ENCODE measurements at places on chromosomes 12 and 14.

DNA sequence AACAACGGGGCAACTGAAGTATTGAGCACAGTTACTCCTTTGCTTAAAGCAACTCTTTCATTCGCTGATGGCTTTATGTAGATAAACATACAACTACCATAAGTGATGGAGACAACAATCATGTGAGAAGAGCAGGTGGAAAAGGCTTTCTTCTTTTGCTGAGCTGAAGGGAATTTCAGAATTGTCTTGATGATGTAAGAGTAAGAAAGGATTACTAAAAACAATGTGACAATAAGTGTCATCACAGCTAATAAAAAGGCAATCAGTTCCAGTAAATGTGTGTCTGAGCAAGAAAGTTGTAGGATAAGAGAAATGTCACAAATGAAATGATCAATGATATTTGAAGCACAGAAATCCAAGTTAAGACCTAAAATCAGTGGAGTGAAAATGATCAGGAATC lies 647 bp downstream of the OR6C70 start:
- DNase-seq, result no peak

DNA sequence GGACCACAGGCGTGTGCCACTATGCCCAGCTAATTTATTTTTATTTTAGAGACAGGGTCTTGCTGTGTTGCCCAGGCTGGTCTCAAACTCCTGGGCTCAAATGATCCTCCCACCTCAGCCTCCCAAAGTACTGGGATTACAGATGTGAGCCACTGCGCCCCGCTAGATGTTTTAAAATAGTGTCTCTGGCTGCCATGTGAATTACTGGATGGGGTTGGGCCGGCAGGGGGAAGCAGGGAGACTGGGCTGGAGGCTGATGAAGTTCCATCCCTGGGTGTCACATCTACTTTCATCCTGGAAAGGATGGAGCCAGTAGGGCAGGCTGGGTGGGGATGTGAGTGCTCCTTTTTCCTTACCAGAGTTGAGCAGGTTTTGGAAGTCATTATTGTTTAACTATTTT lies 46.1 kb downstream of the DNAH10 start:
- DNase-seq, result no peak

GRCh38 chr14:49892301-49892635 lies 614 bp upstream of the ARF6 start:
- peak; percentile 70 for DNase-seq

DNA sequence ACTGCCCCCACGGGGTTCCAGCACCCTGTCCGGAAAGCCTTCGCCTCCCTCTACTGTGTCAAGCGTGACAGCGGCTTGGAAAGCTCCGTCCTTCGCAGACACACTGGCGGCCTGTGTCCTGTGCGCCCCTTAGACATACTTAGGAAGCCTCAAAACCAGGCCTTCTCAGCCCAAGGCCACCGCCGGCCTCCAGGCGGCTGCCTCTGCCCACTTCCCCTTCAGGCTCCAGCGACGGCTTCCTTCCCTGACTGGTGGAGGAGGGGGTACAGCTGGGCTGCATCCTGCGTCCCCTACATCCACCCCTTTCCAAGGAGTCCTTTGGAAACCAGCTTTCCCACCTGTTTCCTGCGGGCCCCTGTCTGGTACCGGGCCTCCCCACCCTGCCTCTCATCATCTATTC lies 2.5 kb upstream of the CACNA2D4 start:
- no peak for DNase-seq

GRCh38 chr14:74793506-74794155 lies 30.5 kb downstream of the YLPM1 start:
- DNase-seq, result no peak

GRCh38 chr12:92130999-92131398 lies 14.6 kb downstream of the BTG1 start:
- DNase-seq, result no peak

DNA sequence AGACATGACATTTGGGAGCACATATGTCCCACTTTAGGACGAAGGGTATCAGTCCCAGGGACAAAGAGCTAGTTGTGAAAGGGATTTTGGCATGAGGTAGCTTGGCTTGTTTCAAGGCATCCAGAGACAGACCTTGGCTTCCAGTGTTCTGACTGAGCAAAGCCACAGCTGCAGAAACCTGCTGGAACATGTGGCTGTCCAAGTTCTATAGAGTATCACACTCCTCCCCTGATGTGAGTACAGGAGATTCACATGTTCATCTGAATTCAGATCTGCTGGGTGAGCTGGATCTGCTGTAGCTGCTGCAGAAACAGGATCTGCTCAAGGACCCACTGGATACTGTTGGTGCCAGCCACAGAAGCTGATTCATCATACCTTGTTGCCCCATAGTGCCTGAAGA lies 10.1 kb upstream of the C14orf39 start:
- DNase-seq, result no peak

- DNase-seq, result no peak
These were observed 10.2 kb upstream of the LLPH start for GRCh38 chr12:66140731-66141130.

GRCh38 chr12:48070033-48070432 lies 35.8 kb downstream of the SENP1 start:
- no peak for DNase-seq

- DNase-seq, result no peak
These were observed 492.2 kb upstream of the CCDC196 start for GRCh38 chr14:65993996-65994395.

- no peak for DNase-seq
These were observed 102.1 kb downstream of the BCL11B start for GRCh38 chr14:99169776-99170356.

GRCh38 chr12:68042212-68042699 lies 53.0 kb downstream of the IFNG-AS1 start:
- no peak for DNase-seq

DNA sequence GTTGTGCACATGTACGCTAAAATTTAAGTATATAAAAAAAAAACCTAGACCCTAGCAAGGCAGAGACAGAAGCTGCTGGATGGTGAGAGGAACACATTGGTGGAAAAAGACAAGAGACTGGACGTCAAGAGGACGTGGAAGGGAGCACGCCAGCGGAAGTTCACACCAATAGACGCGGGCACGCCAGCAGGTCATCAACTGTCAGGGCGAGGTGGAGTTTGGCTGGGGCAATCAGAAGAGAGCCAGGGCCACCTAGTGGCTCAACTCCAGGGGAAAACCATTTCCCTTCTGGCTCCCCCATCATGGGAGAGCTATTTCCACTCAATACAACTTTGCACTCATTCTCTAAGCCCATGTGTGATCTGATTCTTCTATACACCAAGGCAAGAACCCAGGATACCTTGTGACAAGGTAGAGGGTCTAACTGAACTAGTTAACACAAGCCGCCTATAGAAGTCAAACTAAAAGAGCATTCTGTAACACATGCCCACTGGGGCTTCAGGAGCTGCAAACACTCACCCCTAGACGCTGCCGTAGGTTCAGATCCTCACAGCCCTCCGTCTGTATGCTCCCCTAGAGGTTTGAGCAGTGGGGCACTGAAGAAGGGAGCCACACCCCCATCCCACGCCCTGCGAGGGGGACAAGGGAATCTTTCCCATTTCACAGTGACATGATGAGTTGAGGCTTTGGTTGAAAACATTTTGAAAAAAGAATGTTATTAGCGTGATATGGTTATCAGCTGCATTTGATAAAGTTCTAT lies 702.7 kb downstream of the TMTC2 start:
- no peak for DNase-seq

GRCh38 chr14:67440513-67440912 lies 28.5 kb upstream of the PLEK2 start:
- no peak for DNase-seq

DNA sequence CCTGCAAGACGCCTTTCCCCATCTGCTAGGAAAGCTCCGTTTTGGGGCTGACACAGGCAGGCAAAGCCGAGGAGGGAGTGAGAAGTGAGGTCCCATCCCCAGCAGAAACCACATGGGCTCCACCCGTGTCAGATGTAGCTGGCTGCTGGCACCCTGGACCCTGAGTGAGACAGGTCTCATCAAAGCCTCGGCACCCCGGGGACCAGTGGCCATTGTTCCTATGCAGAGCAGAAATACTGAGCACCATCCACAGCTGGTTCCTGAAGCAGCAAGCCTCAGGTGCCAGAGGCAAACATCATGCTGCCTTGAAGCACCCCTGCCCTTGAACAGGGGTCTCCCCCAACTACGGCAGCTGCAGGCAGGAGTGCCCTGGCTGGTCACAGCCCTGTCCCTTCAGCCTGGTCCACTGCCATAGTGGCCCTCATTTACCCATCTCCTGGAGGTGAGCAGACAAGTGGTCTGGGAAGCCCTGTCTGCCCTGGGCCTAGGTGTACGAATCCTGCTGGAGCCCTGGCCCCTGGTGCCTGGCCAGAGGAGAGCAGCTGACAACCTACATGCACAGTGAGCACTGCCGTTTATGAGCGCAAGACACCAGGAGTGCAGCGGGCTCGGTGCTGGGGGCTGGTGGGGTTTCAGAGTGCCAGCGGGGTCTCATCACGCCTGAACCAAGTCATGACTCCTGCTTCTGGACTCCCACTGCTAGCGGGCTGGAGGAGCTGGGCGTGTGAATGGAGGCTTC lies 289.8 kb upstream of the RTL1 start:
- DNase-seq, result no peak

DNA sequence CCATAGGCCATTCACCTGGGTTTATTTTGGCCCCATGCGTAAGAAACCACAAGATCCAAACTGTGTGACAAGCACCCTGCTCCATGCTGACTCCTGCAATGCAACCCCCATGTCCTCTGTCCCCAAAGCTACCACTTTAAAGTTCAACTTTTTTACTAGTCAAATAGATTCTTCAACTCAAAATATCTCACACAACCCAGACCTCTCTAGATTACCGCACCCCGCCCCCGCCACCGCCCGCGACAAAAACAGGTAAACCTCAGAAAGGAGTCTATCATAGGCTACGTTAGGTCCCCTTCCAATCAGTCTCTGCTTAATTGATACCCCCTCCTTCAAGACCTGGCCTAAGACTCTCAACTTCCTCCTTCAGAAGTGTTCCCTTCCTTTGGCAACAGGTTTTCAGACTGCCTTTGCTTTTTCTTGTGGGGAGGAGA lies 2.2 kb downstream of the ZFP36L1 start:
- no peak for DNase-seq

DNA sequence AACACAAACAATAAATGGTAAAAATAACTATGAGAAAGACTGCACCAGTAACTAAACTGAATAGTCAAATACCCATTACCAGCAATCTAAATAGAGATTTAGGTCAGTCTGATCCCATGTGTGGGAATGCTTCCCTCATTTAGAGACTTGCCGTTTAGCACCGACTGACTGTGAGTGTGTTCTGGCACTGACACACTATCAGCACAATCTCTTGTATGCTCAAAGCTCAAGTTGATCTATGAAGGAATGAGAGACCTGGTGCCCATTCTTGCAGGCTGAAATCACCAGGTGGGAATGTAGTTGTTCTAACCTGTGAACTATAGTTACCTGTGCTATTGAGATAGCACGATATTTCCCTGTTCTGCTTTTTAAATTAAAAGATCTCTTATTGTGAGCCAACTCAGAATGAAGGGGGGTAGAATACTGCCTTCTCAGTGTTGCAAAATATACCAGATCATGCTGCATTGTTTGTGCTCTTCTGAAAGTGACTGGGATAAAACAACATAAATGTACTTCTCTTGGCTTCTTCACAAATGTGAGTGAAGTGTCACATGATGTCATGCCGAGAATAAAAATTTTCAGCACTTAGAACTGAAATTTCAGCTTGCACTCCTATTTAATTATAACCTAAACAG lies 99.6 kb downstream of the LIN7A start:
- DNase-seq, result no peak

DNA sequence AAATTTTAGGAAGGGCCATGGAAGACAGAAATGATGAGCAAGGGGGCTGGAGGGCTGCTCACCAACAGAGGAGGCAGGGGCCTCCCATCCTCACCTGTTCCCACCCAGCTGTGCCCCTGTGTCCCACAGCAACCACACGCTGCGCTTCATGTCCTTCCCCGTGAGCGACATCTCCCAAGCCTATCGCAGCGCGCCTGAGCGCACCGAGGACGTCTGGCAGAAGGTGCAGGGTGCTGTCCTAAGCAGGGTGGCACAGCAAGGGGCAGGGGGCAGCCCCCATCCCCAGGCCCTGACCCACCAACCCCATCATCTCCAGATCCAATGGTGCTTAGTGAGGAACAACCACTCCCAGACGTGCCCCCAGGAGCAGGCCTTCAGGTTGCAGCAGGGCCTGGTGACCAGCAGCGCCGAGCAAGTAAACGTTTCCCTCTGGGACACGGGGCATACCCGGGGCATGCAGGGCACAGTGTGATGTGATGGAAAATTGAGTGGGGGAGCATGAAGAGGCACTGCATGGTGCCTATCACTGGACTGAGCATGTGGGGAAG lies 8.1 kb downstream of the CARMIL3 start:
- no peak for DNase-seq

GRCh38 chr14:69715725-69716477 lies 51.0 kb upstream of the SRSF5 start:
- no peak for DNase-seq

DNA sequence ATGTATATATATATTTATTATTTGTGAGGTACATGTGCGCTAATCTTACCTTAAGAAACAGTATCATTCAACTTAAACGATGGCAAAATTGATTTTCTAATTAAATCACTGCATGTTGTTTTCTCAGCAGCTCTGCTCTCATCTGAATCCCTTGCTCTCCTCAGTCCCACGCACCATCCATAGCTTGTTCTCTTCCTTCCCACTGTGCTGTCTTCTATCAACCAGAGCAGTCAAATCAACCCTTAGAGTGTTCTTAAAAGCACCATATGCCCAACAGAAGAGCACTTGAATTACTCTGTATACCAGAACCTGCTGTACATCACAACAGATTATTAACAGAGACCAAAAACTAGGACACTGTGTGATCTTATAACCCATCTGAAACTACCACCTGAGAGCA lies 209.4 kb upstream of the G2E3 start:
- no peak for DNase-seq

DNA sequence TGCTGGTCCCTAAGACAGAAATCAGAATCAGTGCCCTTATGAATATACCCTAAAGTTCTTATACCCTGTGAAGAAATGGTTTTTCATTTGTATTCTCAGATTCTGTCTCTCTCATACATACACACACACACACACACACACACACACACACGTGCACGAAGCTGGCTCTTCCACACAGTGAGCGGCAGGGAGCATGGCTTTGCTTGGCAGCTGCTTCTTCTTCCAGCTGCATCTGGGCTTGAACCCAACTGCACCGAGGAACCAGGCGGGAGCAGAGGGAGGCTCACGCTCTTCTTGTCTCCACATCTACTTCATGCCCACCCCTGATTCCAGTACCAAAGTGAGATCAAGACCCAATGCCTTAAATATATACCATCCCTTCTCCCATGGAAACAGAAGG lies 19.4 kb downstream of the GRIN2B start:
- no peak for DNase-seq

DNA sequence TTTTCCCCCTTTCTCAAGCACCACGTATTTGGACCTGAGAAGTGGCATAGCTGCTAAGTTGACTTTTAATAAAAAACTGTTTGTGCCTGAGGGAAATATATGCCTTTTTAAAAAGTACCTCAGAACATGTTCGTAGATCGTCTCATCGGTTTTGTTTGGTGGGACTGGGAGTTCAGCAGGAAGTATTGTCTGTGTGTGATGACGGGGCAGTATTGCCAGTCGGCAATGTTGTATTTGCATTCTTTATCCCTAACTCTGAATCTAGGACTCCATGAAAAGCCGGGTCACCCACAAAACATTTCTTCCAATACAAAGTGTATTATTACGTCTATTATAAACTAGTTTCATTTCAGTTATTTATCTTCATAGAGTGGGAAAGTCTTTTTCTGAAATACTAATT lies 19.7 kb upstream of the FGD4 start:
- DNase-seq, result no peak

Measured in left renal pelvis (tissue), 4 donors.